ENCODE measurements at places on chromosomes 12 and 14. TPM values are rescaled to one million over a fixed set of nuclear protein-coding genes. Genes with fewer than 3 reads are reported as not detected.

The KRT6B gene
- total RNA-seq, result not detected

- H3K4me1 ChIP-seq, result peaks cover 15% of the 10 kb centered on the region
Measured at GRCh38 chr12:96112733-96113132, 77.3 kb upstream of the LTA4H start.

DNA sequence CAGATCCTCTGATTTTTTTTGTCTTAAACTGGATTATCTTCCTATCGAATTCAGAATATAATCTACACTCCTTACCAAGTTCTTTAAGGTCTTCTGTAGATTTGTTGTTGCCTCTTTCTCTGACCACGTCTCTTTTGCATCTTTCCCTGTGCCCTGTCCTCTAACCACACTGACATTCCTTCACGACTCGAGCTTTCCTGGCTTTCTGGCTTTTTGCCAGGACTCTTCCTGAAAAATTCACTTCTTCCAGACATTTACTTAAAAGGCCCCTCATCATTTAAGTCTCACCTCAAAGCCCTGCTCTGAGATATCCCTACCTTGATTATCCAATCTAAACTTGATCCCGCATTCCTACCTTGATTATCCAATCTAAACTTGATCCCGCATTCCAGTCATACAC, 422.3 kb upstream of the DCN start:
- no peak overlapping the region for H3K27ac ChIP-seq
- no peak overlapping the region for H3K4me3 ChIP-seq
- no peak for DNase-seq
- H3K4me1 ChIP-seq, result no peaks in the 10 kb centered on the region
- H3K27me3 ChIP-seq, result no peaks in the 10 kb centered on the region

DNA sequence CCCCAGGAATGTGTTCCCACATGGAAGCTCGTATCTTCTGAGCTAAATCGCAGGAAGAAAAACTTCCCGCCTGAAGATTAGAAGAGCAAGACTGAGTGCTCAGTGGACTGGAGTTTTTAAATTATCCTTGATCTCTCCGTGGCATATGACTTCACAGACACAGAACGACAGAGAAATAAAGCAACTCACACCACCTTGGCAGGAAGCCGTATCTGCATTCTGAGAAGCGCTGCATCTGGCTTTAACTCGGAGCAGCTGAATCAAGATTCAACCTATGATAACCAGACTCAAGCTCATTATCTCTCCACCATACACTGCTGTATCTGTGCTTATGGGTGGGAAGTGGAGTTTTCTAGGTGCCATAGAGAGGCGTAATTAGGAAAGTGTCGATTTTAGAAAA, 1482.7 kb downstream of the AACS start:
- H3K27ac ChIP-seq, result no peak overlapping the region
- H3K36me3 ChIP-seq, result no peaks in the 10 kb centered on the region
- DNase-seq, result no peak
- no peak overlapping the region for H3K4me3 ChIP-seq
- H3K27me3 ChIP-seq, result no peaks in the 10 kb centered on the region

The PTPN21 gene
- total RNA-seq, result 43.8 TPM

- no peaks in the 10 kb centered on the region for H3K36me3 ChIP-seq
- no peaks in the 10 kb centered on the region for H3K27me3 ChIP-seq
Measured at GRCh38 chr14:85752175-85752574, 222.2 kb downstream of the FLRT2 start.

The KCNA1 gene
- 0.44 TPM for total RNA-seq

DNA sequence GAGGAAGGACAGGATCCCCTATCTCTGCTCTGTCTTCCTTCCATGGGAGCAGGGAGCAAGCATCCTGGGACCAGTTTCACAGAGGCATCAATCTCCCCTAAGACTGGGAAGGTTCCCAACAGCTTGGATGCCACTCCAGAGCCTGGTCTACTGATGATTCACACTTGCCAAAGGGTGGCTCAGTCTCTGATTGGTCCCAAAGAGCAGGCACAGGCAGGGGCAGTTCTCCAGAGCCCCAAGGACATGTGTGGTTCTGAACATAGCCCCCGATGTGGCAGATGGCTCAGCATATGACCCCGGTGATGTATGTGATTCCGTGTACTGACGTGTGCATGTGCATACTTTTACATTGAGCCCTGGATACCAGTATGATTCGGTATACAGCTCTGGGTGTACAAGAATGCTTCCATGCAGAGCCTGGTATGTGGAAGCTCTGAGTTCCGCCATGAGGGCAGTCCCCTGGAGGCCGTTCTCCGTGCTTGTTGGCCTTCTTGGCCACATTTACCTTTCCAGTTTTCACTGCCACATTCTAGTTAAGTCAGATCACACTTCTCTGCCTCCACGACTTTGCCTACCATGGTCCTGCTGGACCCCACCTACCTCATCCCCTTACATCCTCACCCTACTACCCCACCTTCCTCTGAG, 21.2 kb downstream of the ITGA7 start:
- peaks cover 5% of the 10 kb centered on the region for H3K4me1 ChIP-seq
- no peaks in the 10 kb centered on the region for H3K36me3 ChIP-seq
- no peak for DNase-seq
- no peak overlapping the region for H3K27ac ChIP-seq

The ERBB3 gene
- total RNA-seq, result 80.0 TPM

DNA sequence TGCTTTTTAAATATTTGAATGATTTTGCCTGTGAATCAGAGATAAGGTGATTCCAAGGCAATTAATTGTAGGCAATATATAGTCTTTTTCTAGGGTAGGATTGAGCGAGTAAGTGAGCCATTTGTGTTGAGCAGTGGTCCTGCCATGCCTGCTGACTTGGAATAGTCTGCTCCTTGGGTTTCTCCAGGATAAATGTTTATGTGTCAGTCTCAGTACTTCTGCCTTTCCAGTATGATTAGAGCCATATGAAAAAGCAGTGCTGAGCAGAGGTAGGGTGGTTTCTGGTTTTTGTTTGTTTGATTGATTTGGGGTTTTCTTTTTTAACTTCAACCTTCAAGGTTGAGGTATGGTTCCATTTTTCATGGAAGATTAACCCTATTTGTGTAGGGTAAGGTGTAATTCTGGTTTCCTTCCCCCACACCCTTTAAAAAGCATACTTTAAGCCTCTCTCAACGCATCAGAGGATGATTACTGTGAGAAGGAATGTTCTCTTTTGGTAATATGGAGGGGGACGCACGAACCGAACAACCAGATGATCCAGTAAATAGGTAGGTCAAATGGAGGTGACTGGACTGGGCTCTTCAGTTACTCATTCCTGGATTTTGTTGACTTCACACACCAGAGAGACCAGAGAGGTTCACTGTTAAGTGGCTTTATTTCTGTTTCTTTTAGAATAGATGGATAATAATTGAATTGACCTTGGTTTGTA, 22.7 kb downstream of the FRMD6 start:
- no peak for DNase-seq
- H3K36me3 ChIP-seq, result no peaks in the 10 kb centered on the region
- H3K27ac ChIP-seq, result no peak overlapping the region
- no peaks in the 10 kb centered on the region for H3K27me3 ChIP-seq
- no peak overlapping the region for H3K4me3 ChIP-seq

- no peaks in the 10 kb centered on the region for H3K27me3 ChIP-seq
- H3K27ac ChIP-seq, result no peak overlapping the region
- H3K4me1 ChIP-seq, result no peaks in the 10 kb centered on the region
Measured at GRCh38 chr12:81617915-81618314, 141.2 kb downstream of the PPFIA2 start.

- H3K36me3 ChIP-seq, result no peaks in the 10 kb centered on the region
- no peaks in the 10 kb centered on the region for H3K27me3 ChIP-seq
- DNase-seq, result no peak
- H3K4me1 ChIP-seq, result no peaks in the 10 kb centered on the region
Measured at GRCh38 chr12:98939350-98939749, 294.3 kb downstream of the APAF1 start.

The CYP27B1 gene
- total RNA-seq, result 5.2 TPM

The FGF23 gene
- not detected for total RNA-seq

DNA sequence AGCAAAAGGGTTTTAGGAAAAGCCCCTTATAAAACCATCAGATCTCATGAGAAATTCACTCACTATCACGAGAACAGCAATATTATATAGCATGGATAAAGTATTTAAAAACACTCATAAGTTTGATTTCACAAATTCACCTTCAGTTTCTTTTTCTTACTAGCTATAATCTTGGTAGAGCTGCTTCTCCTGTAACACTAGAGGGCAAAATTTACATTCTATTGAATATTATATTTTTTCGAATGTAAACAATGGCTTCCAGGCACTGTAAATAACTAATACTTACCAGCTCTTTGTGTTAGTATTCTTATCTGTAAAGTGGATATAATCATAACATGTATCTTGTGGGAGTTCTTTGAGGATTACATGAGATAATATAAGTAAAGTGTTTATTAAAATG, 259.6 kb downstream of the CCER1 start:
- DNase-seq, result no peak
- H3K4me1 ChIP-seq, result no peaks in the 10 kb centered on the region
- H3K4me3 ChIP-seq, result no peak overlapping the region
- H3K36me3 ChIP-seq, result no peaks in the 10 kb centered on the region

DNA sequence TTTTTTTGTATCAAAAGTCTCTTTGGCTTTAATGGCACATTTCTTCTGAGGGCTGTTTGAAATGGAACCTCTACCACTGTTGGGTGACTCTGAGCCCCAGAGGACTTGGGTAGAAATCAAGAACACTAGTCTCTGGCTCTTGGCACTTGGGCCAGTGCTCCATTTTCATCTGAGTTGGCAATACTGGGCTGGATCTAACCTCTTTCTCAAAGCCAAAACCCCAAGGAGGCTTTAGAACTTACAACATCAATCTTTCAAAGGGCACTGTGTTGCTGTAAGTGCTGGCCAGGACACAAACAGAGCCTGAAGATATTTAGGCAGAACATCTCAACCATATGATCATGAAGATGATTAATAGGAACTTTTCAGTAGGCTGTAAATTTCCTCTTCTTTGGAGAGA, 34.0 kb upstream of the PLEKHG7 start:
- H3K4me1 ChIP-seq, result no peaks in the 10 kb centered on the region
- H3K27me3 ChIP-seq, result no peaks in the 10 kb centered on the region
- DNase-seq, result no peak
- H3K27ac ChIP-seq, result no peak overlapping the region
- no peak overlapping the region for H3K4me3 ChIP-seq
- no peaks in the 10 kb centered on the region for H3K36me3 ChIP-seq
